Fibroblast of pulmonary artery (primary cell): ENCODE measurements at places on chromosomes 16 and 17.

DNA sequence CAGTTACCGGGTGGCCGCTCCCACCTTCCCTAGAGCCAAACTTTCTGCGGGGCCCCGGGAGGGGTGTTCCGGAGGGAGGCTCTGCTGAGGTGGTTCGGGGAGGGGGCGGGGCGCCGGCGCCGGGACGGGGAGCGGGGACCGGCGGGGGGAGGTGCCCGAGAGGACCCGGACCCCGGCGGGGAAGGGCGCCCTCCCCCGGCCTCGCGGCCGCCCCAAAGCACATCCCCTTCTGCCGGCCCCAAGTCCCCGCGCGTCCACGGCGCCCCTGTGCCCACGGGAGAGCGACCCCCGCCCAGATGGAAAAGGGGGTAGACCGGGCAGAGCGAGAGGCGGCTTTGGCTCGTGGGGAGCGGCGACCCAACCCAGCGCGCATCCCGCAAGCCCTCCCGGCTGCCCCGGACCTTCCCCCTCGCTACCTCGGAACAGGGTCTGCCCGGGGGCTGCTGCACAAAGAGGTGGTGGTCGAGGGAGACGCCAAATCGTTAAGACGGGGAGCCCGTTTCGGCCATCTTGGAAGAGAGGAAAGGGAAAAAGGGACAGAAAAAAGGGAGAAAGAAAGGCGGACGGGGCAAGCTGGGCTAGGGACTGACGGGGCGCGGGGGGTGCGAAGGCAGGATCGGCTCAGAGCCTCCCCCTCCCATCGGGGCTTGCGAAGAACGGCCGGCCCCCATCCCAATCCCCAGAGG, 530 bp downstream of the PCGF2 start:
- no peak for DNase-seq

GRCh38 chr17:29619251-29619650, 3.5 kb downstream of the CORO6 start:
- DNase-seq = peak; percentile 41

DNA sequence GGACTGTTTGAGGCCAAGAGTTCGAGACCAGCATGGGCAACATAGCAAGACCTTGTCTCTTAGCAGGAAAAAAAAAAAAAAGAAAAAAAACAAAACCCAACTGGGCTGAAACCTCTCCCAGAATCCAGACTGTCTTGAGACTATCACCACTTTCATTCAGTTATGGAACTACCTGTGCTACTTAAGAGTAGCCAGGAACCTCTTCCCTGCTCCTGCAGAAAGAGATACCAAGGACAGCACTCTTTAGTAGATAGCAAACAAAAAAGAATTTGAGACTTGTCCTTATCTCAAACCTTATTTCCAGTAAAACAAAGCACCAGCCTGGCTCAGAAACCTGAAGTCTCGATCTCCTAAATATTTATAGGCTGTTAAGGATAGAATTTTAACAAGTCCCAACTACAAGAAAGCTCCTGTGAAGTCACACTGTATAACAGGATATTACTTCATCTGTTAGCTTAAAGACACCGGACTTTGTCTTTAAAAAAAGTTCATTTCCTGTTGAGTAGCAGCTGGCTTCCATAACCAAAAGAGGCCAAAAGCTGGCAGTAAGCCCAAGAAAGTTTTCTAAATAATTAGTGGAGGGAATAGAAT, 5.1 kb downstream of the CDR2 start:
- DNase-seq = peak; percentile 84

- no peak for DNase-seq
Measured at GRCh38 chr17:49051269-49051668, 54.1 kb downstream of the IGF2BP1 start.

- peak; percentile 91 for DNase-seq
Measured at GRCh38 chr17:70863436-70864248, 694.3 kb downstream of the KCNJ2 start.

- no peak for DNase-seq
Measured at GRCh38 chr17:62749926-62750325, 58.2 kb downstream of the MARCHF10 start.

- no peak for DNase-seq
Measured at GRCh38 chr16:82452004-82452756, 174.6 kb upstream of the CDH13 start.

DNA sequence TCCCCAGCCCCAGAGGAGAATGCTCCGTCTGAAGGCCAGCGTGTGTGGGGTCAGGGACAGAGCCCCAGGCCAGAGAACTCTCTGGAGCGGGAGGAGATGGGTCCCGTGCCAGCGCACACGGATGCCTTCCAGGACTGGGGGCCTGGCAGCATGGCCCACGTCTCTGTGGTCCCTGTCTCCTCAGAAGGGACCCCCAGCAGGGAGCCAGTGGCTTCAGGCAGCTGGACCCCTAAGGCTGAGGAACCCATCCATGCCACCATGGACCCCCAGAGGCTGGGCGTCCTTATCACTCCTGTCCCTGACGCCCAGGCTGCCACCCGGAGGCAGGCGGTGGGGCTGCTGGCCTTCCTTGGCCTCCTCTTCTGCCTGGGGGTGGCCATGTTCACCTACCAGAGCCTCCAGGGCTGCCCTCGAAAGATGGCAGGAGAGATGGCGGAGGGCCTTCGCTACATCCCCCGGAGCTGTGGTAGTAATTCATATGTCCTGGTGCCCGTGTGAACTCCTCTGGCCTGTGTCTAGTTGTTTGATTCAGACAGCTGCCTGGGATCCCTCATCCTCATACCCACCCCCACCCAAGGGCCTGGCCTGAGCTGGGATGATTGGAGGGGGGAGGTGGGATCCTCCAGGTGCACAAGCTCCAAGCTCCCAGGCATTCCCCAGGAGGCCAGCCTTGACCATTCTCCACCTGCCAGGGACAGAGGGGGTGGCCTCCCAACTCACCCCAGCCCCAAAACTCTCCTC, 10.4 kb downstream of the CX3CL1 start:
- no peak for DNase-seq

- DNase-seq = no peak
Measured at GRCh38 chr16:66294507-66294906, 72.0 kb upstream of the CDH5 start.

GRCh38 chr17:10013365-10014112, 108.5 kb upstream of the RCVRN start:
- DNase-seq = no peak

DNA sequence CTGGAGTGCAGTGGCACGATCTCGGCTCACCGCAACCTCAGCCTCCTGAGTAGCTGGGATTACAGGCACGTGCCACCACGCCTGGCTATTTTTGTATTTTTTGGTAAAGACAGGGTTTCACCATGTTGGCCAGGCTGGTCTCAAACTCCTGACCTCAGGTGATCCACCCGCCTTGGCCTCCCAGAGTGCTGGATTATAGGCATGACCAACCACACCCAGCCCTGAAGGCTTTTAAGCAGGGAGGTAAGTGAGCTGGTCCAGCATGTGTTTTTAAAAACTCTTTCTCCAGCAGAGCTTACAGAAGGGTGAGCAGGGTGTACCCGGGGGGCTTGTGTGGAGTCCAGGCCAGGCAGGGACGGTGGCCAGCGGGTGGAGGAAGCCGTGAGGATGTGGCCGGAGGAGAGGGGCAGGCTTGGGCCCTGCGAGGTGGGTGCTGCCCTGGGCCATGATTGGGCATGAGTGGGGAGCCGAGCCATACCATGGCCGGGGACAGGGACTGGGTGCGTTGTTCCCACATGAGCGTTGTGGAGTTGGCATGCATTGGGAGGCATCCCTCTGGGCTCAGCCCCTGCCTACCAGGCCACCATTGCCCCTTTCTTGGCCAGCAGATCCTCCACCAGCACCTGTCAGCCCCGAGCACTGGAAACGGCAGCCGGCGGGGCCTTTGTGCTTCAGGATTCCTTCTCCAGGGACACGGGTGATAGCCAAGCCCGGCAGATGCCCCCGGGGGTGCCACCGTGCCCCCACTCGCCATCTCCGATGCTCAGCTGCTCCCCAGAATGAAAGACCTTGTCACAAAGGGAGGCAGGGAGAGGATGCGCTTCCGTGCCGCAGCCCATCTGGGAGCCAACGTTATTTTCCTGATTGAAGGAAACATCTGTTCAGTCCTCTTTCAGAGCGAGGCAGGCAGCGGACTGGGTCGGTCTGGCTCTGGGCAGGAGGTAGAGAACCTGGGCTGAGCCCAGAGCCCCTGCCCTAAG, 64.5 kb downstream of the RAI1 start:
- DNase-seq = no peak

DNA sequence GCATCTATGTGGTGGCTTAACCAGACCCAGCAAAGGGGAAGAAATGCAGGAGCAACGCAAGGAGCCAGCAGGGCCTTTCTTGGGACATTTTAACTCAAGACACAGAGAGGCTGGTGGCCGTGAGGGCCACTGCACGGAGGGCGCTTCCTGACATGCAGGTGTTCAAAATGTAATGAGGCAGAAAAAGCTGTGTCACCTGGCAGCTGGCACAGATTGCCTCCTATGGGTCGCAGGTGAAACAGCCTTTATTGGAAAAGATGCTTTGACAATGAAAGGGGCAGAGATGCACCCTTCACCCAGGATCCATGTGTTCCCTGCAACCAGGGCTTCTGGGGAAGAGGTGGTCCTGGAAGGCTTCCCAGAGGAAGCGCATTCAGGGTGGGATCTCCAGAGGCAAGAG, 219.3 kb downstream of the XYLT1 start:
- no peak for DNase-seq

- DNase-seq = peak; percentile 88
Measured at GRCh38 chr16:85878875-85879274, 20.1 kb upstream of the IRF8 start.

DNA sequence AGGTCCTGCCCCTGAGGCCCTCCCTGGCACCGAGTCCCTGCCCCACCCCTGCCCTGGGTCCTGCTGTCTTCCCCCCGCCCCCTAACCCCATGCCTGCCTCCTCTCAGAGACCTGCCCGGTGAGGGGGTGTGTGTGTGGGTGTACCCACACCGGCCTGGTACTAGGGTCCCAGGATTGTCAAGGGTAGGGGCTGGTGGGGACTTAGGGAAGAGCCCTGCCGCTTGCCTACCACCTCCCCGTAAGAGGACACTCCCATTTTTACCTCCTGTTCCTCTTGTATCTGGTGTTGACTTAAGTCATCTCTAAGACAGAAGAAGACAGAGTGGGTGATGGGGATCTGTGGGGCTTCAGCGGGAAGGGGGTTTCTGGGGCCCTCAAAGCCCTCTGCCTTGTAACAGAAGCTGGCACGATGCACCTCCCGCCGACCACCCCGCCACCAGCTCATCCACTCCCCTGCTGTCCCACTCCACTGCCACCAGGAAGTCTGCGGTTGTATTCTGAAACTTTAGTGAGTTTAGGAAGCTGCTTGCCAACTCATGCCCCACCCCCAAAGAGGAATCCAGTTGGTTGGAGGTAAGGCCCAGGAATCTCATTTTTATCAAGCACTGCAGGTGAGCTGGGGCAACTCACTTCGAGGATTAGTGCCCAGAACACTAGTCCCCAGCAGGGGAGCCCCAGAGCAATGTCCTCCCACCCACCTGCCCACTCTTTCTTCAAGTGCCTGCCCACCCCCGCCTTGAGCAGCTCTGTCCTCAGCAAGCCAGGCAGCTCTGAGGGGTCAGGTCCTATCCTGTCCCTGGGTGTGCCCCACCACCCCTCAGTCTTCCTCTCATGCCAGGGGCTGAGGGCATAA, 5.6 kb downstream of the SPATA32 start:
- DNase-seq = no peak

GRCh38 chr16:14300705-14301168, 229.6 kb downstream of the MRTFB start:
- peak; percentile 89 for DNase-seq

GRCh38 chr17:17280613-17281549, at the start of gene COPS3:
Gene COPS3 (minus strand): TSS chr17:17281246. CDS start chr17:17281186, 60 bp downstream.
- peak; percentile 99 for DNase-seq

GRCh38 chr16:86083382-86084002, 184.5 kb downstream of the IRF8 start:
- DNase-seq = no peak

- no peak for DNase-seq
Measured at GRCh38 chr16:85908444-85908843, 9.5 kb downstream of the IRF8 start.

- no peak for DNase-seq
Measured at GRCh38 chr17:30952638-30953393, 18.0 kb upstream of the RNF135 start.

GRCh38 chr16:8493972-8494371, 96.3 kb downstream of the TMEM114 start:
- no peak for DNase-seq

- DNase-seq = peak; percentile 87
Measured at GRCh38 chr16:15502041-15502725, 67.8 kb downstream of the BMERB1 start.

DNA sequence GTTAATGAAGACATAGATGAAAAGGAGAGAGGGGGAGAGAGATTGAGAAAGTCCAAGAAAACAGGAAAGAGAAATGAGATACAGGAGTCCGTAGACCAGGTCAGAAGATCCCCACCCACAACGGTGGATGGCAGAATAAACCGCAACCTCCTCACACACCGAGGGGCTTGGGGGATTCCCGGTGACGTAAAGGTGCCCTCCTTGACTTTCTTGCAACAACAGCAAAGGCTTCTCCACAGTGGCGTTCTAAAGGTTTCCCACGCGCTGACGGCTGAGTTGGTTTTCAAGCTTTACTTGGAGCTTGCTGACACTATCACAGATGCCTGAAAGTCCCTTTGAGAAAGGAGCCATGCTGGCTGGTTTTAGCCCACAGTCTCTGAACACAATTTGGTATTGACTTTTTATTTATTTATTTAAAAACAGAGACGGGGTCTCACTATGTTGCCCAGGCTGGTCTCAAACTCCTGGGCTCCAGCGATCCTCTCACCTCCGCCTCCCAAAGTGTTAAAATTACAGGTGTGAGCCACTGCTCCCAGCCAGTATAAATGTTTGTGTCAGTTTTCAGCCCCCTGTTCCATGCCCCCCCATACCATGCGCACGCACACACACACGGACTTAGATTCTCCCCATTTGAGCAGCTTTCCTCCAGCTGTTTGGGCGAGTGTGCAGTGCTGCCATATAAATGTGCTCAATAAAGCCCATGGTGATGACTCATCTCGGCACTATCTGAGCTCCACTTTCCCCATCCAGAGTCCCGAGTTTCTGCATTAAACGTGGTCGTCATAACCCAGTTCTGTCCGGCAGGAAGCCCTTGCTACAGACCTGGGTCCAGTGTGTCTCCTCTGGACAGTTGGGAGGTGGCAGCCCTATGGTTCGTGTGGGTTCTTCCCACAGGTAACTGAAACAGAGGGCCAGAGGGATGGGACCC, 33.0 kb upstream of the SEC14L1 start:
- DNase-seq = peak; percentile 66

DNA sequence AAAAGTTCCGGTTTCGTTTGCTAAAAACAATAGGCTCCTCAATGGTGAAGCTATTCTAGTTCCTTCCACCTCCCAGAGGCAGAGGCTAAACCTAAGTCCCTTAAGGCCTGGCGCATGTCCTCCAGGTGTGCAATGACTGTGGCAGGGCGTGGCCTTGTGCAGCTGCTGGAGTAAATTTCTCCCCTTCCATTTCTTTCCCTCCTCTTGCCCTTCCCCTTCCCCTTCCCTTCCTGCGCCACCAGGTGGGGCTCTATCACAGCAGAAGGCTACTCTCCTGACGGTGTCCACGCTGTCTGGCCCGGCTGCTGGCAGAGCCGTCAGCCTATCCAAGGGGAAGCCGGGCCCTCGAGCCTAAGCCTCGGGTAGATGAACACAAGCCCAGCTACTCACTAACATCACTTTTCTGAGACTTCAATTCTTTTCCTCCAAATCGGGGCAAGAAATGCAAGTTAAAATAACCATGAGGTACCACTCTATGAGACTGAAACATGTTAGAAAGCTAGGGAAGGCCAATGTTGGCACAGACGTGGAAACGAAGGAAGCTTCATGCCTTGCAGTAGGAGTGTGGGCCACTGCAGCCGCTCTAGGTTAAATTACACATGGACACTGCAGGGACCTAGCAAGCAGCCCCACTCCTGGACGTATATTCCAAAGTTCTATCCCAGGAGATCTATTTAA, 34.4 kb downstream of the C16orf78 start:
- peak; percentile 79 for DNase-seq

GRCh38 chr16:26816266-26816665, 250.5 kb upstream of the C16orf82 start:
- no peak for DNase-seq
